ENCODE measurements at places on chromosomes 3 and 15. TPM values are rescaled to one million over a fixed set of nuclear protein-coding genes. Genes with fewer than 3 reads are reported as not detected.

The SERINC4 gene
- not detected for total RNA-seq

The PDHB gene
- total RNA-seq: 150 TPM

The SLCO3A1 gene
- under 0.01 TPM for total RNA-seq

The TMEM212 gene
- not detected for total RNA-seq

- DNase-seq: peak; percentile 11
Measured at GRCh38 chr15:77243135-77243534, 172.2 kb upstream of the TSPAN3 start.

The ERICH6 gene
- total RNA-seq: 0.38 TPM

DNA sequence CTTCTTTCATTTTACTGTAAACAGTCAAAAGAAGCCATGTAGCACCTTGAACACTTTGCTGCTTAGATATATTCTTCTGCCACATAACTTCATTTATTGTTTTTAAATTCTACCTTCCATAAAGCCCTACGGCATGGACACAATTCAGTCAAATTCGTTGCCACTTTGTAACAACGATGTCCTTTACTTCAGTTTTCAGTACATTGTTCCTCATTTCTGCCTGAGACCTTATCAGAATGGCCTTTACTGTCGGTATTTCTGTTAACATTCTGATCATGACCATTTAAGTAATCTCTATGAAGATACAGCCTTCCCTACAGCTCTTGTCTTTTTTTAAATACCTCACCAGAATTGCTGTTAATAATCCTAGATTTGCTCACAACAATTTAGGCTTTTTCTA is 466.9 kb downstream of the NAALADL2 start:
- no peak for DNase-seq

DNA sequence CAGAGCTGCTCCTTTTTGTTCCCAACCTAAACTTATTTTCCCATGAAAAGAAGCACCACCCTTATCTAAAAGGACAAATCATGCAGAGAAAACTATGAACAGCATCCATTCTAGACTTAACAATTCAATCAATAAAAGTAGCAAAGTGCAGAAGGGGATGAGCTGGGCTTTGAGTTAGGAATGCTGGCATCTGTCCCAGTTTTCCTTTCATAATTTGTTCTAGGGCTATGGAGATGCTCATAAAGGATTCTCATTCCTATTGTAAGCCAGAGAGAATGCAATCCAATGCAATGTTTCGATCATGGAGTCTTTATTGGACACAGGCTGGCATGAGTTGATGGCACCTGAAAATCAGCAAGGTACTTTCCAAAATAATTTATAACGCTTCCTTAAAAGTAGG is 330.6 kb downstream of the VPS13C start:
- no peak for DNase-seq

The CCDC13 gene
- 0.77 TPM for total RNA-seq

The ZNF80 gene
- total RNA-seq: 0.06 TPM

DNA sequence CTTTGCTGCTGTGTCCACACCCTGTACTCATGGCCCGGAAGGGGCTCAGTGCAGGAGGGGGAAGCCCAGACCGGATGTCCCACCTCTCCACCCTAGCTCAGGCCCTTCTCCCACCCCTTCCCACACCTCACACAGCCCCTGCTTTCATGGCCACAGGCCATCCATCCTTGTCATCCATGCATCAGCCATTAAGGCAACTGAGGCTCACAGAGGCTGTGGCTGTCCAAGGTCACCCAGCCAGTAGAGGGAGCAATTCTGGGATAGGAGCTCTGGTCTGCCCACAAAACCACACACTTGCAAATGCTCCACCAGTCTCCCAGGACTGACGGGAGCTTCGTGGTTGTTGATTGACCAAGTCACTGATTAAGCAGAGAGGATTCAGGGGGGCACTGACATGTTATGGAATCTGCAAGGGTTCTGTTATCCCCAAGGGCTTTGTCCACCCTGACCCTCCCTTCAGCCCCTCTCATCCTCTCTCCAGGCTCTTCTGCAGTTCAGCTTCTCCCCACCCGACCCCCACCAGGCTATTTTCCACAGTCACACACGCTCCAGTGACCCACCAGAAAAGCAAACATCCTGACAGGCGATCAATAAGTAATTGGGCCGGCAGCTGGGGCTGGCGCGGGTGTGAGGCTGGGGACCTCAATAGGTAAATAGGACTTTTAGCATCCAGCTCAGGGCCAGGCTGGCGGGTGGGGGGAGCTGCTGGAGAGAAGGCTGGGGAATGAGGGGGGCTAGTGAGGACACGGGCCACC is 15.1 kb downstream of the LINGO1 start:
- no peak for DNase-seq

The CHRNA3 gene
- total RNA-seq: not detected

The FRMD5 gene
- total RNA-seq: 3.2 TPM

The NR2E3 gene
- total RNA-seq: not detected

The CYP1A2 gene
- total RNA-seq: not detected

DNA sequence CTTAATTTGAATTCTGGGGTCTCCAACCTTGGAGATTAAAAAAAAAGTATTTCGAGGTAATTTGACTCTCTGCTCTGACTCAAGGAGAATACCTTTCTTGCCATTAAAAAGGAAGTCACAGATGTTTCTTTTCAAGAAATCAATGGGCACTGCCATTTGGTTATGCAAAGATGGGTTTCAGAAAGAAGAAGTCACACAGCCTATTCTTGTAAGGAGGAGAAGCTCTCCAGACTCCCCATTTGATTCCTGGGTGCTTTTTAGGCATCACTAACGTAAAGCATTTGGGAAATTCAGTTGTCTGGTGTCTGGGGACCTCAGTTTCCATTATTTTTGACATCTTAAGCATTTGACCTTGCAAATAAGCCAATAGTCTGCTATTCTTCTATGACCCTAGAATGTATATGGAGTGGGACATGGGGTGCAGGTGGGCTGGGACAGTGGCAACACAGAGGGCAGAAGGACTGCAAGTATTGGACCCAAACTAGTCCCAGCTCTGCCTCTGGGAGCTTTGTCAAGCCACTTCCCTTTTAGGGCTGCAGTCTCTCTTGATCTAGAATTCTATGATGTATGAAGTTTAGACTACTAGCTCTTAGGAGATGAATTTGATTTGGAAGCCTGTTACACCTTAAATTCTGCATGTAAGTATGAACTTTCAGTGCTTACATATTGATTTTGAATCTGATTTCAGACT is 27.8 kb downstream of the IL5RA start:
- no peak for DNase-seq

The ARPP21 gene
- total RNA-seq: 2.1 TPM

GRCh38 chr3:26259176-26259575 is 363.4 kb upstream of the LRRC3B start:
- no peak for DNase-seq

DNA sequence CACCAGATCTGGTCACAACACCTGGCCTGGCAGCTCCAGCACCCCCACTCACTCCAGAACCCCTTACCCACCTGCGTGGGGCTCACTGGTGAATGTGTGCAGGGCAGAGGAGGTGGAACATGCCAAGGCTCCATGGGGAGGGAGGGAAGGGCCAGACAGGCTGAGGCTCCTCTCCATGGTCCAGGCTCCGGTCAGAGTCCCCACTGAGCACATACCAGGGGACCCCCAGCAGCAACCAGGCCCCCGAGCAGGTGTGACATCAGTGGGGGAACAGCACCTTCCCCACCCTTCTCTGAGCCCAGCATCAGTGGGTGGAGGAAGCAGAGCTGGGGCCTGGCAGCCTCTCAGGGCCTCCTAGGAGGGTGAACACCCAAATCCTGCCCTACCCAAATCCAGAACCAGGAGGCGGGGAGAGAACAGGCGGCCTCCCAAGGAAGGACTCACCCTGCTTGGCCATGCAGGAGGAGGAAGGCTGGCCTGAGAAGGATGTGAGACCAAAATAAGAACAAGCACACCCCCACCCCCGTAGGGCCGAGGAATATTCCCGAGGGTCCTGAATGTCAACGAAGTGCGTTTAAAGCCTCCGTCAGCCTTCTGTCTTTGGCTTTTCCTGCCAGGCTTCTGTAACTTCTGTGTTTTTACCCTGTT is 1.1 kb upstream of the GP9 start:
- no peak for DNase-seq

- no peak for DNase-seq
Measured at GRCh38 chr15:98063871-98064270, 103.4 kb downstream of the ARRDC4 start.

DNA sequence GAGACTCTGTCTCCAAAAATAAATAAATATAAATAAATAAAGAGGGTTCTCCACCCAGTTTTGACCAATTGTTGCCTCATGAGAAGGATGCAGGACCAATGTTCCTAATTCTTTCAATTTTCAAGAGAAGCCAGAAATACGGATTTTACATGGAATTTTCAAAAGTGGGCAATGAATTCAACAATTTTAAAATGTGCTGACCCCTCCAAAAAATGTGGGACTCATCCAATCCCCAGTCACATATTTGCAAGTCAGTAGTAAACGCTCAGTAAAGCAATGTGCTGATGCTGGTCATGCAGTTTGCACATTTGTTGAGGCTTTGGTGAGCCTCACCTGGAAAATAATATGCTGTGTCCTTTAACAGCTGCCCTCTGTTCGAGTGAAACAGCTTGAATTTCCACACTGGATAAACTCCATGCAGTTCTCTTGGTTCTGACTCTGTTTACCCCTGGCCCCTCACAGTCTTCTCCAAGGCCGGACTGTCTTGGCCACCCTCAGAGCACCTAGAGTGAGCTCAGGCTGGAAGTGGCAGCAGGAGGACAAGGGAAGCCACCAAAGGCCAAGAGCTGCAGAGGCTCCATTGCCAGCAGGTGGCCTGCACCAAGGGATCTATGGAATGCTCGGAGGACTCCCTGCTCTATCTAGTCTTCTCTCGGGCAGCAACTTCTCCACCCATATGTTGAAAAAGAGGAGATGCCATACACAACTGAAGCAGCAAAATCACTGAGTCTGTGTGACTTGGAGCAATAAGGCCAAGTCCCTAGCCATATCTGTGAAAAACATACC is 246.8 kb downstream of the UACA start:
- DNase-seq: no peak

GRCh38 chr3:42880601-42881451 is 5.1 kb upstream of the CYP8B1 start:
- DNase-seq: peak; percentile 71

The ZNF620 gene
- total RNA-seq: 0.23 TPM

DNA sequence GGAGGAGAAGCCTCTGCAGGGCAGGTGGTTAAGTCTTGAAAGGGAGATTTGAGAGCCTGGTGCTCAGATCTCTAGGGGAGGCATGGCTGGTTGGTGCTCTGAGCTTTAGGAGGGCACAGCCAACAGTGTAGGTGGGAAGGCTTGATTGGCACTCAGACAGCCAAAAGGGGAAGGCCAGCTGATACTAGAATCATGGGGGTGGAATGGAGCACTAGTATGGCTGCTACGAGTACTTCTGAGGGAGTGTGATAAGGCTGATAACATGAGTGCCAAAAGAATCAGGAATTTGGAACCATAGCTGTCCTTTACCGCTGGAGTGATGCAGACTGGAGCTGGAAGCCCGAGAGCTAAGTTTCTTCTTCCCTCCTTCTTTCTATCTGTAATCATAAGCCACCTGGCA is 184.6 kb upstream of the TBC1D5 start:
- no peak for DNase-seq

- no peak for DNase-seq
Measured at GRCh38 chr3:45171283-45171682, 25.1 kb upstream of the CDCP1 start.

The BCHE gene
- total RNA-seq: 0.19 TPM

The ZNF609 gene
- total RNA-seq: 13.1 TPM

The LRRK1 gene
- 0.17 TPM for total RNA-seq

- no peak for DNase-seq
Measured at GRCh38 chr3:42853056-42853455, 22.6 kb downstream of the CYP8B1 start.

DNA sequence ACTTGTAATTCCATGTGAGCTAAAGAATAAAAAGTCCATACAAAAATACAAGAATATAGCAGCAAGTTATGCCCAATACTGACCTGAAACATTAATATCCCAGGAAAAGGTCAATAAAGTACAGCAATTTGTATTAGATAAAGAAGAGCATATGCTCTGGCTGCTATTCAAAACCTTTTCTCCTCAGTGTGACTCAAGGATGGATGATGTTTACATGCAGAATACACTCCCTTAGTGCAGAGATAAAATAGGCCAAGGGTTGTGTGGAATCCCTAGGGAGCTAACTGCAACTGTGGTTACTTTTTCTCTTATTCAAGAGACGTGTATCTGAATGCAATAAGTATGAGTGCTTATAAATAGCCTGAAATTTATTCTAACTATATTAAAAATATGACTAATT is 78.7 kb downstream of the SLC9A9 start:
- DNase-seq: peak; percentile 90

GRCh38 chr3:168341192-168341815 is 245.6 kb upstream of the GOLIM4 start:
- peak; percentile 5 for DNase-seq

DNA sequence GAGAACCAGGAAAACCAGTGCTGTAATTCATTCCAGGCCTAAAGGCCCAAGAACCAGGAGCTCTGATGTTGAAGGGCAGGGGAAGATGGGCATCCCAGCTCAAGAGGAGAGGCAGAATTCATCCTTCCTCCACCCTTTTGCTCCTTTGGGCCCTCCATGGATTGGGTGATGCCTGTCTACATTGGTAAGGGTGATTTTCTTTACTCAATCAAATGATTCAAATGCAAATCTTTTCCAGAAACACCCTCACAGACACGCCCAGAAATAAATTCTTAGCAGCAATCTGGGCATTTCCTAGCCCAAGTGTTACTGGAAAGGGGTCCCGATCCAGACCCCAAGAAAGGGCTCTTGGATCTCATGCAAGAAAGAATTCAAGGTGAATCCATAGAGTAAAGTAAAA is 17.6 kb upstream of the APOD start:
- no peak for DNase-seq

DNA sequence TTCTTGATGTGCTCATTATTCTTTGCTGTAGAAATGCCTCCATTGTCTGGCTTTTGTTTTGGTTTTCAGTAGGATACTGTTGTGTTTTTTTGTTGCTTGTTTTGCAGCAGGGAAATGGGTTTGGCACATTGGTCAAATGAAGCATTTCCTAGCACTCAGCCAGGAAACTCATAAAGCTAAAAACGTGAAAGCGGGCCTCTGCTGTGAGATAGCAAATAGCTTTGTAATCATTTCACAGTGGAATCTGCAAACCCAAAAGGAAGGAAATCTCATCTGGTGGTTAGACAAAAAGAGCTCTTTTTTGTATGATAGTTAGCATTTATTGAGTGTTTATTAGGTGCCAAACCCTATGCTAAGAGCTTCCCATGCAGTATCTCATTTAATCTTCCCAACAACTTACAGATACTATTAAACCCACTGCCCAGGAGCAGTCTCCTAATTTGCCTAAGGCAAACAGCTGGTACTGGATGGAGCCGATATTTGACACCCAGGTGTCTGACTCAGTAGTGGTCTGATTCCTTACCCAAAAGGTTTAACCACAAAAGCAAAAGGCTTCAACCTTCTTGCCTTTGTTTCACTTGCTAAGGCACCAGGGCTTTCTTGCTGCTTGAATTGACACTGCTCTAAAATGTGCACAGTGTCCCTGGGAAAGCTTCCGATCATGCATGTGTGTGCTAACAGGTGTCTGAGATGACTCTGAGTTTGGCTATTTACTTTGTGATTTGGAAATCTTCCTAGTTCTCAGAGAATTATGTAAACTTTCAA is 527.9 kb upstream of the MDFIC2 start:
- DNase-seq: peak; percentile 34

Data from LHCN-M2 (cell line).